D721Med (cell line): ENCODE measurements at places on chromosomes 3 and 15.

GRCh38 chr15:70376929-70377691, 279.4 kb upstream of the TLE3 start:
- no peak for DNase-seq

GRCh38 chr15:78987556-78988360, 42.9 kb upstream of the CTSH start:
- no peak for DNase-seq

DNA sequence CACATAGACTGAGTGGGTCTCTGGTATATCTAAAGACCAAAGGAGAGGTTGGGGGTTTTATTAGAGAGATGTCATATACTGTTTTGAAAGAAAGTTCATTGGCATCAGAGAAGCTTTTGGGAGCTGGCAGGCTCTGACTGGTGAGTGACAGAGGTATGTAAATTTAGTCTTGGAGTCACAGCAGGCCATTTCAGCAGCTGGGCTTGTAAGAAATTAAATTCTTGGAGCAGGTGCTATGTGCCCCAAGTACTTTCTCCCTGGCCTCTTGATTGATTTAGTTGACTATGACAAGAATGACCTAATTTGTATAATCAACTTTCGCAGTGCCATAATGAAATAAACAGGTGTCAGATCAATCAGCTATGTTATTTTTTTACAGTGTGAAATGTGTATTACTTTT, 47.8 kb upstream of the CDAN1 start:
- DNase-seq, result no peak

DNA sequence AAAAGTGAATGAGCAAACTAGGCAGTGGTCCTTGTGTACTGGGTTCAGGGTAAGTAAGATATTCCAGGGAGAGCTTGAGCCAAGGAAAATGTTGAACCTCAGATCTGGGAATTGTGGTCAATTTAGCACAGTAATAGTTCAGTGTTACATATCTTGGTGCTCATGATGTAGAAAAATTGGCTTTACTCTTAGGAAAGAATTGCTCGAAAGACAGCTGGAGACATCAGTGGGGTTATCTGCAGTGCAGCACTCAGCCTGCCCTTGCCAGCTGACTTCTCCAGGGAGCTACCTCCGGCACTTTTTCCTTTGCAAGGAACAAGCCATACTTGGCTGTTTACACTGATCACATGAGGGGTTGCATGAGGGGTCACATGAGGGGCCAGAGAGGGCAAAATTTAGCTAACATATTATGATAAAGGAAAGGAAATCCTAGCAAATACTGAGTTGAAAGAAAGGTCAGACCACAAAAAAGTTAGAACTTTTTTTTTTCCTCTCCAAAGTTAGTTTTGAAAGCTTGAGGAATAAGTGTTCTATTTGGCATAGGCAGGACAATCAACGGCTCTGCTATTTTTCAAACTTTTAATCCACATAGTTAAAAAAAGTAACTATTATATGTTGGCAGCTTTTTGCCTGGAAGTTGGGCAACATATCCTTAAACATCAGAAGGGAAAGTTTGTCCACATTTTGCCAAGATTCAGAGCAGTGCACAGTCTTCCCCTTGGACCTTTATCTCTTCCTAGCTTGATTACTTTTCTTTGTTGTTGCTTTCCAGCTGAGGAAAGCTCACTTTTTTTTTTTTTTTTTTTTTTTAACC, 92.4 kb downstream of the COL6A6 start:
- no peak for DNase-seq
